Activated CD8-positive, alpha-beta memory T cell treated with anti-CD3 and anti-CD28 coated beads for 24 hours (primary cell): ENCODE measurements at places on chromosomes 7 and 10.

- DNase-seq: no peak
Measured at GRCh38 chr7:19920166-19920565, 146.7 kb upstream of the TMEM196 start.

- DNase-seq: peak; percentile 65
Measured at GRCh38 chr7:91941450-91941849, 788 bp downstream of the AKAP9 start.

GRCh38 chr10:33350041-33350440, 15.6 kb upstream of the NRP1 start:
- no peak for DNase-seq

DNA sequence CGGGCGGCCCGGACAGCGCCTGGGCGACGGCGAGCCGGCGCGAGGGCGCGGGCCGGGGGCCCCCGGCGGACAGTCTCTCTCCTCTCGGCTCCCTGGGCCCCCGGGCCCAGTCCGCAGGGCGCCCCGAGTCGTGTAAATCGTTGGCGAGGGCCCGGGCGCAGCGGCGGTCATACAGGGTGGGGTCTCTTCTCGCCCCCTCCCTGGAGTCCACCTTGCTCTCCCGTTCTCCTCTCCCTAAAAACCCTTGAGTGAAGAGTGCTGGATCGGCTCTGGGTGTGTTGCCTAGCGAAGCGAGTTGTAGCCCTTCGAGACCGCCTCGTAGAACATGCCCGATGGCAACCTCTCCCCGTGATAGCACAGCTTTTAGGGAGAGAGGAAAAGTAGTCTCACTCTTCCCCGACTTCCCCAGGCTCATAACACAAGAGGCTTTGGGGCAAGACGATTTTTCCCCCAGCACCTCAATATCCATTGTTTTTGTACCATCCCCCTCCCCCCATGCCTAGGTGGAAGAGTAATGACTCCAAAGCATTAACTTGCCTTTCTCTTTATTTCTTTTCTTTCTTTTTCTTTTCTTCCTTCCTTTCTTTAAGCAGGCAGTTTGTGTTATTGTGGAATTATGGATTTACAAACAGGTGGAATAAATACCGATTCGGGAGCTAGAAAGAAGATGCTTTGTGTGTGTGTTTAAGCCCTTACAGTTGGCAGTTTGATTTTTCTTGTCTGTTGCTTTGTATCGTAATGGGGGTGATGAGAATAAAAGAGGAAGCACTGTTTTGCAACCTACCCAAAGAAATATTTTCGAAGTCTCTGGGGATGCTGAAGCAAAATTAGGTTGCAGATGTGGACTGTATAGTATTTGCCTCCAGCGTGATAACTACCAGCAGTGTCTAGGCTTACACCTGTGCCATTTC, 822 bp downstream of the SHOC2 start:
- DNase-seq: peak; percentile 66

- no peak for DNase-seq
Measured at GRCh38 chr7:97155897-97156418, 38.5 kb downstream of the SDHAF3 start.

DNA sequence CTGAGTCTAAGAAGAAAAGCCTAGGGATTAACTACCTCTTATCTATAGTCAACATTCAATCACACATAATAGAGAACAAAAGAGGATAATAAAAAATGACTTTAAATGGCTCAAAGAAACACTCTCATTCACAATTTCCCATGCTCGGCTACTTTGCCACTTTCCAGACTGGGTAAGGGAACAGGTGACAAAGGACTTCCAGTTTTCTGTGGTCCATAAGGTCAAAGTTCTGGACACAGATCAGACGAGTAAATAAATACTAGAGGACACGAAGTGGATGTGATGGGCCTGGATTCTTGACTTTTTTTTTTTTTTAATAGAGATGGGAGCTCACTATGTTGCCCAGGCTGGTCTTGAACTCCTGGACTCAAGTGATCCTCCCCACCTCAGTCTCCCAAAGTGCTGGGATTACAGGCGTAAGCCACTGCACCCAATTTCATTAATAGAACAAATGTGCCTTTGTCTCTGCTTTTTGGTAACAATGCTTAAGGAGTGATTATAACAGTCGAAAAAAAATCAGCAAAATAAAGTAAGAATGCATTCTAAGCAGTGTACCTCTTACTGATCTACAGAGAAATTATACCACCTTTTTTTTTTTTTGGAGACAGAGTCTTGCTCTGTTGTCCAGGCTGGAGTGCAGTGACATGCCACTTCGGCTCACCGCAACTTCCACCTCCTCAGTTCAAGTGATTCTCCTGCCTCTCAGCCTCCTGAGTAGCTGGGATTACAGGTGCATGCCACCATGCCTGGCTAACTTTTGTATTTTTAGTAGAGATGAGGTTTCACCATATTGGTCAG, 70.6 kb downstream of the WAPL start:
- DNase-seq: no peak

GRCh38 chr7:2066251-2066919, 166.4 kb downstream of the MAD1L1 start:
- peak; percentile 76 for DNase-seq

DNA sequence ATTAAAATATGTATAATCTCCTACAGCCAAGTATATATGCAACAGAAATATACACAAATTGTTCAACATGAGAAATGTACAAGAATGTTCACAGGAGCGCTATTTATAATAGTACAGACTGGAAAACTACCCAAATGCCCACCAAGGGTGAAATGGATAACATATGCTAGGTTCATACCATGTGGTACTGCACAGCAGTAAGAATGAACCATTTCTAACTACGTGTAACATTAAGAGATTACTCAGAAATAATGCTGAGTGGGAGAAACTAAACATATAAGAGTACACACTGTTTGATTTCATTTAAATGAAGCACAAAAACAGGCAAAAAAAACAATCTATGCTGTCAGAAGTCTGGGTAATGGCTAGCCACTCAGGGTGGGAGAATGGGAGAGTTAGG, 45.8 kb downstream of the RNLS start:
- no peak for DNase-seq

GRCh38 chr7:26930201-26930600, 65.8 kb upstream of the SKAP2 start:
- no peak for DNase-seq

DNA sequence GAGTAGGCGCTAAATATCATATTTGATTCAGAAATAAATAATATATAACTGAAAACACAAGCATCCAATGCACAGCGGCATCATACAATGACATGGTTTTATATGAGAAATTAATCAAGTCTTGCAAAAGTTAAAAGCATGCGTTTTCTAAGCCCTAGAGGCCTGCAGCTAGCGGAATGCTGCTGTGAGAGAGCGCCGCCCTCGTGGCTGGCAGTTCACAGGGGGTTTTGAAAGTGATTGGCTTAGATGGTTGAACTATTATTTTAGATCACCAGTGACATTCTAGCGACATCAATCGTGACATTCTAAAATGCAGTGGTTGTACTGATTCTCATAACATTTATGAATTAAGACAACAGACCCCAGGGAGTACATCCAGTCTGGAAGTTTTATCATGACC, 235.2 kb upstream of the MGMT start:
- no peak for DNase-seq

- no peak for DNase-seq
Measured at GRCh38 chr10:416091-416515, 273.4 kb downstream of the DIP2C start.

- DNase-seq: no peak
Measured at GRCh38 chr7:126774077-126774476, 478.7 kb downstream of the GRM8 start.

- no peak for DNase-seq
Measured at GRCh38 chr7:8818406-8818805, 385.0 kb downstream of the NXPH1 start.

GRCh38 chr7:132117636-132118035, 458.6 kb downstream of the PLXNA4 start:
- DNase-seq: no peak

- no peak for DNase-seq
Measured at GRCh38 chr7:33750177-33750576, 155.2 kb upstream of the BMPER start.

GRCh38 chr7:75637854-75638593, 100.7 kb downstream of the HIP1 start:
- DNase-seq: no peak

DNA sequence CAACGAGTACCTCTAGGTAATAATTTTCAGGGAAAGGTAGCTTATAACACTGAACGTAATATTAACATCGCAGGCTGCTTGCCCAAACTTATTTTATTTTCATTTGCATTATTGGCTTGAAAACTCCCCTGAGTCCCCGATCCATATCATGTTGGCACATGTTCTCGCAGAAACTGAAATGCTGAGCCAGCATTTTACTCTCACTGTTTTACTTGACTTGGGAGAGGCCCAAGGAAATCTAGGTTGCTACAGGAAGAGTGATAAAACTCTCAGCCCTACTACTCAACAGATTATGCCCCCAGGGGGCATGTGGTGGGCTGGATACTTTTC, 183.5 kb upstream of the HABP2 start:
- DNase-seq: no peak

DNA sequence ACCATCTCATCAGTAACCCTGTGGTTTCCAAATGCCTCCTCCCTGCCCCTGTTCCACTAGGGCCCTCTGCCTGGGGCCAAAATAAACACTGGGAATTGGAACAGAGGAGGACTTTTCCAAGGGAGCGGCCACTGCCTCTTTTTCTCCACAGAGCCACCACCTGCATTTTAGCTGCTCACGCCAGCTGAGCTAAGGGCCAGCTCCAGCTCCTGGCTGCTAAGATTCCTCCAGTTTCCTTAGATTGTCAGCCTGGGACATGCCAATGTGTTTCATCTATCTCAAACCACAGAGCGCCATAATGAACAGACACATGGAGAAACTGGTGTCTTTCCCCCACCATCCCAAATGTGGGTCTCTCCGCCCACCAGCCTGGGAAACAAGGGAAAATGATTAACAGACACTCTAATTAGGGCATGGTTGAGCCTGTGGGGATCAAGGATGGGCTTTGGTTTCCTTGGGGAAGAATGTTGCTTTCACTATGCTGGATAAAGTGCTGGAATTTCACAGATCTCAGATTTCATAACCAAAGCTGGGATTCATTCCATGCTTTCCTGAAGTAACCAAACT, 52.2 kb downstream of the ASB13 start:
- DNase-seq: no peak

DNA sequence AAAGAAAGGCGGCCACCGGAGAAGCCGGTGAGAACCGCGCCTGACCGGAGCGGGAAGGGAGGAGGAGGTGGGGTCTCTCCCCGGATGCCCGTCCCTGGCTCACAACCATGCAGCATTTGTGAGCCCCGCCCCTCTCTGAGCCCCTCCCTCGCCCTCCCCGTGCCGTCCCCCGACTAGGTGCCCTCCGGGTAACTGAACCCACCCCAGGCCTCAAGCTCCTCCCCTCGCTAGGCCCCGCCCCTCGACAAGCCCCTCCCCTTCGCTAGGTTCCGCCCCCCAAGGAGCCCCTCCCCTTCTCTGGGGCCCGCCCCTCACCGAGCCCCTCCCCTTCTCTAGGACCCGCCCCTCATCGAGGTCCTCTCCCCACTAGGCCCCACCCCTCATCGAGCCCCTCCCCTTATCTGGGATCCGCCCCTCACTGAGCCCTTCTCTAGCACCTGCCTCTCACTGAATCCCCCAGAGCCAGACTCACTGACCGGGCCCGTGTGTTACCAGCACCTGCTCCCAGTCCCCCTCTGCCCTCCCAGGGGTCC, 42.2 kb upstream of the HSPB1 start:
- DNase-seq: peak; percentile 69

GRCh38 chr10:129965959-129966358, 1.9 kb upstream of the EBF3 start:
- no peak for DNase-seq

DNA sequence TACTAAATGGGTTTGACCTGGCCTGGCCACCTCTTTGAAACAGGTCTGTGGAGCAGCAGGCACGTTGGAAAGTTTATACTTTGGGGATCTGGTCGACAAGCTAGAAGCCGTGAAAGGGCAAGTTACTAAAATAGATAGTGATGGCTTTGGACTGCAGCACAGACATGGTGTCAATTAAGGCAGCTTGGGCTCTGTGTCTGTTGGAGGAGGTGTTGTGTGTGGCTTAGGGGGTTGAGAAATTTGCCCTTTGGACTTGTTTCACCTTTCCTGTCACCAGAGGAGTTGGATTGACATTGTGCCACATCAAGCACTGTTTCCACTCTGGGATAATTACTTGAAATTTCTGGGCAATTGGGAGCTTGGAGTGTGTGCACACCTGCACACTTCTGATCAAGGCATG, 251.8 kb upstream of the MKI67 start:
- DNase-seq: no peak

- DNase-seq: no peak
Measured at GRCh38 chr7:121334875-121335648, 6.3 kb downstream of the WNT16 start.

DNA sequence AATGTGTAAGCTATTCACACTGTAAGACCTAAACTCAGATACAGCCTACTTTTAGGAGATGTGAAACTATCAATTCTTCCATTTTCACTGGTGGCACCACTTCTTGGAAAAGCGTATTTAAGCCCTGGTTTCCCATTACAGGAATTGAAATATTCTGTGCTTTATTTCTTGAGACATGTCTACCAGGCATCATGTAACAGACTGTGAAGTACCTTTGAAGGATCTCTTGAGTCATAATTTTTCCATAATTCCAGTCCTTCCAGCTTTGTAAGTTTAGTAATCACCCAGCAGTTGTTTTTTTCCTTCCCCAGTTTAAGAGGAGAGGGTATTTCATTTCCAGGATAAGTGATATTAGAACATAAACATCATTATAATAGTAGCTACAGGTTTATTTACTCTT, 186.0 kb upstream of the PRPS1L1 start:
- no peak for DNase-seq

- DNase-seq: no peak
Measured at GRCh38 chr10:47044741-47045140, 133.5 kb downstream of the PTPN20 start.
